Cardiac ventricle fibroblast (primary cell): ENCODE measurements at places on chromosomes 16 and 17. TPM values are rescaled to one million over a fixed set of nuclear protein-coding genes. Genes with fewer than 3 reads are reported as not detected.

The ZDHHC1 gene
- total RNA-seq: 8.8 and 11.4 TPM in 2 replicates

The RNF112 gene
- total RNA-seq: 1.9 and 3.4 TPM in 2 replicates

The OVCA2 gene
- total RNA-seq: 26.9 and 48.5 TPM in 2 replicates

The SLC9A5 gene
- total RNA-seq: 0.05 and 0.56 TPM in 2 replicates

The FBXW10 gene
- total RNA-seq: 0.10 TPM in 1 of 2 replicates, not detected in the other

The YPEL3 gene
- total RNA-seq: 60.6 and 79.3 TPM in 2 replicates

The HOXB13 gene
- total RNA-seq: not detected in 2 replicates

The KCNJ2 gene
- 0.24 and 0.62 TPM in 2 replicates for total RNA-seq
